Skeletal muscle cell (primary cell): ENCODE measurements at places on chromosomes 12 and 14.
A peak's percentile ranks its signal among the peaks of the same experiment; 100 is the strongest.

- DNase-seq, result no peak
Measured at GRCh38 chr12:89280833-89281538, 71.3 kb downstream of the DUSP6 start.

GRCh38 chr12:27707216-27707615 lies 3.4 kb upstream of the MRPS35 start:
- DNase-seq, result no peak

DNA sequence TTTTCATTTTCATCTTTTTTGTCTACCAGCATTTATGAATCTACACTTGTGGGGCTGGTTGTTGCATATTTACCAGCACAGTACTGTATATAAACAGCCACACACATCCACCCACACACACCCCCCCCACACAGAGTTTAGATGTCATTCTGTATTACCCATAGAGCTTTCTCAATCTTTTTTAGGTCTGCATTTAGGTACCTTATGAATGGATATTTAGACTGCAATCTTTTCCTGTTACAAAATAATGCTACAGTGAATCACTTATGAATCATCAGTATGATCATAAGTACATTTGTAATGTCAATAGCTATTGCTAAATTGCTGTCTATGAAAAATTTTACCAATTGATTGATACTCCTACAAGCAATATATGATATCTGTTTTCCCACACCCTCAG lies 67.3 kb upstream of the STK38L start:
- peak; percentile 75 for DNase-seq

DNA sequence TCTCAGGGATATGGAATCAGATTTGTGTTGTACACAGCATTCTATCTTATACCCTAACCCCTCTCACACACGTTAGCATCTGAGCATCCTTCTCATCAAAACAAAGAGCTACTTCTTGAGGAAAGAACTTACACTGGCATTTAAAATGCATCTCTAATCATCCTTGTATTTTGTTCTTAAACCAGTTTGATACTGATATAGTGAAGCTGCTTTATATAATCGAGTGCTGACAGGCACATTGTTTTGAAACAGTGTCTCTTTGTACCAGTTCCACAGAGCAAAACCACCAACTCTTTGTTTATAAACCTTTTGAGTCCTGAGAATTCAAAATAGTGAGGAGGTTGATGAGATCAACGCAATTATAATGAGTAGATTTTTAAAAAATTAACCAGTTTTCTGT lies 8.8 kb downstream of the GPR33 start:
- DNase-seq, result no peak

DNA sequence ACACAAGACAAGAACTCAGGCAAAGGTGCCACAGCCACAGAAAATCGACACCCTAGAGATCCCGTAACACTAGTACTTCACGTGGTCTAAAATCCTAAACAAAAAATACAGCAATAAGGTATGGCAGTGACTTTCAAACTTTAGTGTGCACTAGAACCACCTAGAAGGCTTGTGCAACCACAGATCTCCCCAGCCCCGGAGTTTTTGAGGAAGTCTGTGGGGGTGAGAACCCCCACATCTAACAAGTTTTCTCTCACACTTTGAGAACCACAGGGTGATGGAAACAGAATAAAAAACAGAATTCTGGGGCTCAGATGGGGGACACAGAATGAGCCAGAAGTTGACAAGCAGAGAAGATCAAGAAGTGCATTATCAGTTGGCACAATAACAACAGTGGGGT lies 254.0 kb downstream of the ANO6 start:
- no peak for DNase-seq

- no peak for DNase-seq
Measured at GRCh38 chr12:112165624-112166023, 40.3 kb downstream of the TRAFD1 start.

- DNase-seq, result no peak
Measured at GRCh38 chr12:48356041-48356768, 5.5 kb upstream of the ZNF641 start.

DNA sequence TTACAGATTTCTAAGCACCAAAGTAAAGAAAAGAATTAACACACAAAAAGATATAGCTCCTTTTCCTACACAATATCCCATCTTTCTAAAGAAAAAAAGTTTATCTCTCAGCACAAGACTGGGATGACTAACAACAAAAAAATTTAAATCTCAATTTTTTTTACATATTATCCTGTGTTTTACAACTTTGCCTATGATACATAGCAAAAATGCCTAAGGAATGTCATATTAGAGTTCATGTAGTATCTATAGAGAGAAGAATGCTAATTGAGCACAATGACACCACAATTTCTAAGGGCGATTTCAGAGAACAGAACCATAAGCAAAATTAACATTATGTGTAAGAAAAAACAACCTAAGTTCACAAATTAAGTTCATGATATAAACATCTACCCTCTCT lies 16.3 kb downstream of the C2CD5 start:
- DNase-seq, result no peak

DNA sequence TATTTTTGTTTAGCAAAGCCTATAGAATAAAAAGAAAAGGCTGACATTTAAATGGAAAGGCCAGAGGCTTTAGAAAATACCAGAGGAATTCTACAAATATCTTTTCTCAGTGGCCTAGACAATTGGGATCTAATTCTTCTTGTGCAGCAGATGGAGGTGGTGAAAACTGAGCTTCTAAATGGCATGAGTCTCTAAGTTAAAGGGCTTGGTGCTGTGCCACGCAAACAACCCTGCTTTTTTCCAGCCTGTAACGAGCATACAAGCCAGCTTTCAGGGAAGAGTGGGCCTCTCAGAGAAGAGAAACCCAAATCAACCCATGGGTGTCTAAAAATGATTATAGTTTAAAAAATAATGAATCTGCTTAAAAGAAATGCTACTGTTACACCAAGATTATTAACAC lies 237.9 kb upstream of the NAV3 start:
- DNase-seq, result no peak
